ENCODE measurements at places on chromosomes 6 and 20.
A peak's percentile ranks its signal among the peaks of the same experiment; 100 is the strongest.

DNA sequence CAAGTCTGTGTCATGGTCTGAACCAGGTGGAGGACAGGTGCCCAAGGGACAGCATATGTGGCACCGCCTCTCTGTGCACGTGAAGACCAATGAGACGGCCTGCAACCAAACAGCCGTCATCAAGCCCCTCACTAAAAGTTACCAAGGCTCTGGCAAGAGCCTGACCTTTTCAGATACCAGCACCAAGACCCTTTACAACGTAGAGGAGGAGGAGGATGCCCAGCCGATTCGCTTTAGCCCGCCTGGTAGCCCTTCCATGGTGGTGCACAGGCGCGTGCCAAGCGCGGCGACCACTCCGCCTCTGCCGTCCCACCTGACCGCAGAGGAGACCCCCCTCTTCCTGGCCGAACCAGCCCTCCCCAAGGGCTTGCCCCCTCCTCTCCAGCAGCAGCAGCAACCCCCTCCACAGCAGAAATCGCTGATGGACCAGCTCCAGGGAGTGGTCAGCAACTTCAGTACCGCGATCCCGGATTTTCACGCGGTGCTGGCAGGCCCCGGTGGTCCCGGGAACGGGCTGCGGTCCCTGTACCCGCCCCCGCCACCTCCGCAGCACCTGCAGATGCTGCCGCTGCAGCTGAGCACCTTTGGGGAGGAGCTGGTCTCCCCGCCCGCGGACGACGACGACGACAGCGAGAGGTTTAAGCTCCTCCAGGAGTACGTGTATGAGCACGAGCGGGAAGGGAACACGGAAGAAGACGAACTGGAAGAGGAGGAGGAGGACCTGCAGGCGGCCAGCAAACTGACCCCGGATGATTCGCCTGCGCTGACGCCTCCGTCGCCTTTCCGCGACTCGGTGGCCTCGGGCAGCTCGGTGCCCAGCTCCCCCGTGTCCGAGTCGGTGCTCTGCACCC lies 109.5 kb upstream of the RAB32 start:
- DNase-seq = no peak

GRCh38 chr6:135531954-135532490 lies 34.5 kb upstream of the AHI1 start:
- DNase-seq = no peak

- no peak for DNase-seq
Observed at GRCh38 chr6:112626468-112627082, 279.4 kb downstream of the RFPL4B start.

DNA sequence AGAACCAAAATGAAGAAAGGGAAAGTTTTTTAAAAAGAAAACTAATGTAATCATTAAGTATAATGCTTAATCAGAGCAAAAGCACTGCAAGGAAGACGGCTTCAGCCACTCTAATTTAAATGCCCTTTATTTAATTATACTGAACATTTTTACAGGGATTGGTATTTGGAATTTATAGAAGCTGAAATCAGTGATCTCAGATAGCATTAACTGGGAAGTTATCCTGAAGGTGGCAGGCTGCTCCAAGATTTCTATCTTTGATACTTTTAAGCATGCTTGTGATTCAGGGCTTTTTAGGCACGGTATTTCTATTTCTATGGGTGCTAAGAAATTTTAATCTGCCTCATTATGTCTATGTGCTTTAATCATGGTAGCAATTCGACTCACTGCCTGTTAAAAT lies 1.3 kb upstream of the NDUFAF4 start:
- DNase-seq = no peak

DNA sequence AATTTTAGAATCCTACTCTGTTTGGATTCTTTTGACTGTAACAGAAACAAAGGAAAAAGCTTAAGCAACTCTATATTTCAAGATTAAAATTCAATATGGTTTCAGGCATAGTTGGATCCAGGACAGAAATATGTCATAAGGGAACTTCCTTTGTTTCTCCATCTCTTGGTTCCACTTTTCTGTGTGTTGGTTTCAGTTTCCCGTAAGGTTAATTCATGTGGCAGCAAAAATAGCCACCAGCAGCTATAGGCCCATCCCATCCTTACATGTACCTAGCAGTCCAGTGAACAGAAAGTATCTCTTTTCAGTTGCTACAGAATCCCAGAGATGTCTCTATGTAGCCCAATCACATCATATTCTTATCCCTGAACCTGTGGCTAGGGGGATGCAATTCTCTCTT lies 8.8 kb upstream of the FAM8A1 start:
- DNase-seq = no peak

- DNase-seq = no peak
Observed at GRCh38 chr6:153956808-153957207, 82.2 kb upstream of the OPRM1 start.

GRCh38 chr20:51042064-51042463 lies 19.2 kb upstream of the KCNG1 start:
- no peak for DNase-seq

GRCh38 chr20:44973053-44973452 lies 6.7 kb downstream of the STK4 start:
- DNase-seq = no peak

- DNase-seq = no peak
Observed at GRCh38 chr6:158780988-158781691, 38.0 kb downstream of the EZR start.

- no peak for DNase-seq
Observed at GRCh38 chr6:15508441-15508871, 154.4 kb downstream of the DTNBP1 start.

DNA sequence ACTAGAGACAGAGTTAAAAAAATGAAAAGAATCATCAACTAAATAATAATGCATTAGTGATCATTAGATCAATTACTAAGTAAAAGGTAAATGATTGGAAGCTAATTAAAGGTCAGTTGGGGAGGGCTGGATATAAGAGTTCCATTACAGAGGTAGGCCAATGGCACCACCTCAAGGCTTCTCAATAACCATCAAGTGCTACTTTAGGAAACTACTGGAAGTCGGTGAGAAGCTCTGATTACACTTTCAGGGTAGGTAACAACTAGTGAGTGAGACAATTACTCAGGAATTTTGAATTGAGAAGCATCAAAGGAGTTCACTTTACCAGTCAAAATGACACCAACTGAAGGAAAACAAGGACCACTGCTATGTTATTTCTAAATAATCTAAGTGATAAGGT lies 90.2 kb upstream of the HDAC2 start:
- DNase-seq = no peak

DNA sequence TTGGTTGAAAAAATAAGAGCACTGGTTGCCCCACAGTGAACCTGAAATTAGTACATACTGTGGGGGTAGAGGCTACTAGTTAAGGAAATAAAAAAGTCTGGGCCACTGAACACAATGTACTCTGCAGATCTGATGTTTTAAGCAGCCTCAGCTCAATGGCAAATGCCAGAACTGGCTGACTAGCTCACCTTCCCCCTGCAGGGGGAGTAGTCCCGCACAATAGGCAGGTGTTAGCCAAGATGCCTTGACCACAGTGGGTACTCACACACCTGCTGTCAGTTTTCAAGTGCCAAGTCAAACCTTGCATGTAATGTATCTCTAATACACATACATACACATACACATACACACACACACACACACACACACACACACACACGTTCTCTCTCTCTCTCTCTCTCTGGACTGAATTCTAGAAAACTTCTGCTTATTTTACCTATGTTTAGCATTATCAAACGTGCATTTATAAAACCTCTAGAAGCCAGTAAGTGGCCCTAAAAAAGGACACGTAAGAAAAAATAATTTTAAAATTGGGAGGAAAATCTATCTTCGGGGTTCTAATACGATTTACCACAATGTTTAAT lies 36.1 kb downstream of the GMDS start:
- peak; percentile 21 for DNase-seq
